ENCODE measurements at places on chromosomes 11 and 22.

- no peak for DNase-seq
Observed at GRCh38 chr11:117287668-117288067, 3.5 kb upstream of the BACE1-AS start.

DNA sequence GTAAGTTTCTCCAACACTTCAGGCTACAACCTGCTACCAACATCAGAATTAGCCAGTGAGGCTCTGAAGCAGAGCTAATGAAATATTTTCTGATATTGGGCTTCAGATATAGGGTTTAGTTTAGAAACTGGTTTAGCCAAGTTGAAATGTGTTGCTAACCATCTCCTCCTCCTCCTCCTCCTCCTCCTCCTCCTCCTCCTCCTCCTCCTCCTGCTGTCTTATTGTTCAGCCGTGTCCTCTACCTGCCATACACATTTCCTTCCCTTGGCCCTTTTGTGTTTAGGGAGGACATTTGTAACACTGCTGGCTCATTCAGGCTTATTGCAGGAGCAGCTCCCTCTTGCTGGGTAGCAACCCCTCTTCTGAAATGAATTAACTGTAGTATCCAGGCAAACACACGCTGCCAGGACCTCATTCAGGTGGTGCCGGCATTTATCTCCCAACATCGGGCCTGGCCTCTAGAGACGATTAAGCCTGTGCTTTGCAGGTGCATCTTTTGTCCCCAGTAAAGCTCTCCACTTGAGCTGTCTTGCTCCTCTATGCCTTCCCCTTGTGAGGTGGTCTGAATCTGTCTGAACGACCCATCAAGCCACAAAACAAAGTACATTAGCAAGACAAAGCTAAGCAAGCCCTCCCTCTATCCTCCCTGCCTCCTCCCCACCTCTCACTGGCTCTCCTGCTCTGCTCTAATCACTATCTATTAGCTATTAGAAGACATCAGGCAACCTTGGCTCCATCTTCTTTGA lies 82.9 kb downstream of the KCNJ1 start:
- DNase-seq: no peak

DNA sequence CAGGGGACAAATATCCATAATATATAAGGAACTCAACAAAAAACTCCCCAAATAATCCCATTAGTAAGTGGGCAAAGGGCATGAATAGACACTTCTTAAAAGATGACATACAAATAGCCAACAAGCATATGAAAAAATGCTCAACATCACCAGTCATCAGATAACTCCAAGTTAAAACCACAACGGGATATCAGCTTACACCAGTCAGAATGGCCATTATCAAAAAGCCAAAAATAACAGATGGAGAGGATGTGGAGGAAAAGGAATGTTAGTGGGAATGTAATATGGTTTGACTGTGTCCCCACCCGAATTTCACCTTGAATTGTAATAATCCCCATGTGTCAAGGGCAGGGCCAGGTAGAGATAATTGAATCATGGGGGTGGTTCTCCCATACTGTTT lies 350.1 kb downstream of the GUCY1A2 start:
- DNase-seq: no peak

GRCh38 chr11:112580864-112581263 lies 320.2 kb upstream of the PLET1 start:
- DNase-seq: no peak

- DNase-seq: no peak
Observed at GRCh38 chr11:22797047-22797446, 32.6 kb downstream of the SVIP start.

GRCh38 chr11:19253153-19253745 lies 12.5 kb upstream of the E2F8 start:
- no peak for DNase-seq

DNA sequence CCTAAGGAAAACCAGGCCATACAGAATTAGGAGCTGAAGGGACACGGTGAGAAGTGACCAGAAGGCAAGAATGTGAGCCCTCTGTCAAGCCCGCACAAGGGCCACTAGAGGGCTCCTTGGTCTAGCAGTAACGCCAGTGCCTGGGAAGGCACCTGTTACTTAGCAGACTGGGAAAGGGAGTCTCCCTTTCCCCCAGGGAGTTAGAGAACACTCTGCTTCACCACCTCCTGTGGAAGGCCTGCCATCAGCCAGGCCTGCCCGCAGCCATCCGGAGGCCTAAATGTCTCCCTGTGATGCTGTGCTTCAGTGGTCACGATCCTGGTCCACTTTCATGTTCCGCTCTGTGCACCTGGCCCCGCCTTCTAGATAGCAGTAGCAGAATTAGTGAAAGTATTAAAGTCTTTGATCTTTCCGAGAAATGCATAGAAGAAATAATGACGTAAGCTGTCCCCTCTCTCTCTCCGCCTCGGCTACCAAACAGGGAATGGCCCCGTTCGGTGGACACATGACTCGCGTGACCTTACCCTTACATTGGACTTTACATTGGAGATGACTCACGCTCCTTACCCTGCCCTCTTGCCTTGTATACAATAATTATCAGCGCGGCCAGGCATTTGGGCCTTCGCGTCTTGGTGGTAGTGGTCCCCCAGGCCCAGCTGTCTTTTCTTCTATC lies 10.7 kb upstream of the GSTP1 start:
- DNase-seq: no peak

DNA sequence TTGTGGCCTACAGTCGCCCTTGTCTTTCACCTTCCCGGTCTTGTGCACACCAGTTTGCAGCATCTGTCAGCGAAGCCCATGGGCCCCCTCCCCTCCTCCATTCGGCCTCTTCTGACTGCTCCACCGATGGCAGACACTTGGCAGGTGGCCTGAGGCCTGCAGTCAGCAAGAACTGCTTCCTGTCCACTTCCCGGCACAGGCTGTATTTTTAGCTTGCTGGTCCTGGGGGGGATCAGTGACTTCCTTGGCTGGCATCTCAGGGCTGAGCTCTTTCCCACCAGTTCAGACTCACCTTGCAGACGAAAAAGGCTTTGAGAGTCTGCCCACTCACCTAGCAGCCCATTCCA lies 106.4 kb downstream of the SYN3 start:
- DNase-seq: no peak

- no peak for DNase-seq
Observed at GRCh38 chr11:21053466-21053865, 384.1 kb downstream of the NELL1 start.

Data from esophagus squamous epithelium (tissue), 5 donors.